ENCODE measurements at places on chromosomes 5 and 9.

DNA sequence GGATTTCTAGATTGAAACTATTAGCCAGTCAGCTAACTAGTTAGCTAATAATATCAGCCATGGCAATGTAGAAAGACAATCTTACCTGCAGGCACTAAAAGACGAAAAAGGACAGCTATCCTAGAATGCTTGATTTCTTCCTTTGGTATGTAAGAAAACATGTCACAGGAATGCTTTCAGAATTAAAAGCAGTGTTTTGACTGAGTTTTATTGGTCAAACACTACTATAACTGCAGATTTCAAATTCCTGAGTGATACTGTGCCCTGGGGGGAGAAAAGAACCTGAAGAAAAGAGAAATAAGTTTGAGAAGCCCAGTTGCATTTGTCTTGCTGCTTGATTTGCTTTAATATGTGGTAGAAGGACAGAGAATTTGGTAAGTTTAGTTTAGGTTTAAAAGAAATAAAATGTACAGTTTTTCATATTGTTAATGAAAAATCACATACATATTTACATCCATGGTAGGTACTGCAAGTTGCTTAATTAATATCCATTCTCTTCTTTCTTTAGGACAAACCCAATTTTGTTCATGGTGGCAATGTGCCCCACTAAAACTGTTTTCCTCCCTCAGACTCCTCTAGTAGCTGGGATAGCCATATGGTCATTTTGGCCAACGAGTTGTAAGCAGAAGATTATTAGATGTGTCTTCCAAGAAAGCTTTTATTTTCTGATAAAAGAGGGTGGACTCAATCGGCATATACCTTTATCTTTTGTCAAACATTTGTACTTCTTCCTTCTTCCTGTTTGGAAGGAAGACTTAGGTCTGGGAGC is 4.3 kb upstream of the FAM169A start:
- DNase-seq = no peak

DNA sequence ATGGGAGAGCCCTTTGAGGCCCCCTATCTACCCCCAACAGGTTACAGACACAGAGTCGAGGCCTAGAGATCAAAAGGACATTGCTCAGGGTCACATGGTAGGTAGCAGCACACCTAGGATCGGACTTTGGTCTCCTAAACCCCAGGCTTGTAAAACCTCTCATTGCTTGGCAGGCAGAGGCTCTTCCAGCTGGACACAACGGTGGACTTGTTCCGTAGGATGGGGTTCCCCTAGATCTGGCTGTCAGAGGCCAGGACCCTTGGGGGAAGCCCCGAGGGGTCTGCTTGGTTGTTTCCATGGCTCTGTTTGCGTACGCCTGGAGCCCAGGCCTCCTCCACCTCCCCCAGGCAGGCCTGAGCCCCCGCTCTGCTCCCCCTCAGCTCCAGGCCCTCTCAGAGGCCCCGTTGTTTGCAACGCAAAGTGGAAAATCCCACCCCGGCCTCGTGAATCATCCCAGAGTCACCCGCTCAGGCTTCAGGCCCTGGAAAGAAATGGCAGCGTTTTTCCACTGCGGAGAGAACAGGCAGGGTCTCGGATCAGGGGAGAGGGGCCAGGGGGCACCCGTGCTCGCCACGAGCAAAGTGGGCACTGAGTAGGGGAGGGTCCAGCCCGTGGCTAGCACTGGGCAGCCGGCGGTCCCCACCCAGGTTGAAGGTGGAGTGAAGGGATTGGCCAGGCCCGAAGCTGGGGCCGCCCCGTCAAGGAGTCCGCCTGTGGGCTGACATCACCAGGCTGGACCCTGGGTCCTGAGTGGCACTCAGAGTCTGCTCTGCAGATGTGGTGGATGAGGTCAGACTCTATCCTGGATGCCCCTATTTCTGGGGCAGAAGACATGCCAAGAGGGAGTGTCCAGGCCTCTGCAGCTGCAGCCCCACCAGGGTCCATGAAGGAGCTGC is 19.8 kb downstream of the COL27A1 start:
- no peak for DNase-seq

DNA sequence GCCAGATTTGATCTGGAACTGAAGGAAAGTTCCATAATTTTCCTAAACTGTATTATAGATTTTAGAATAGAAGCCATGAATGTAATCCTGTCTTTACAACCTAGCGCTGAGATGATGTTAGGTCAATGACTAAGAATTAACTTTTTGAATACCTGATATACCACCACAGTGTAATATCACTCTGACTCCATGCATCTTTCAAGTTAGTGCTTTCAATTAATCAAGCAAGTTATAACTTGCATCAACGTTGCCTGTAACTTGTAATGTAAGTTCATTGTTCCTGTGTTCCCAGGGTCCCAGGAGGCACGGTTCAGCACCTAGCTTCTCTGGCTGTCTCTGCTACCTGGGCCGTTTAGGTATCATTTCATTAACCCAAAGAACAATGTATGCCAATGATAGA is 139.3 kb downstream of the CSNK1G3 start:
- DNase-seq = no peak

GRCh38 chr5:180208435-180209081 is 453 bp downstream of the RASGEF1C start:
- no peak for DNase-seq

DNA sequence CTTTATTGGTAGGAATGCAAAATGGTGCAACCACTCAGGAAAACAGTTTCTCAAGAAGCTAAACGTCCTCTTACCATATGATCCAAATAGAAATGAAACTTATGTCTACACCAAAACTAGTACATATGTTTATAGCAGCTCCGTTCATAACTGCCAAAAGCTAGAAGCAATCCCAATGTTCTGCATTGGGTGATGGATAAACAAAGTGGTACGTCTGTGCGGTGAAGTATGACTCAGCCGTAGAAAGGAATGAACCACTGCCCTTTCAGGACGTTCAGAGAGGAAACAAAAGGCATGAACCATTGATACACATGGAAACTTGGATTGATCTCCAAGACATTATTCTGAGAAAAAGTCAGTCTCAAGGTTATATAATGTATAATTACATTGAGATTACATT is 27.6 kb downstream of the HNRNPH1 start:
- no peak for DNase-seq

DNA sequence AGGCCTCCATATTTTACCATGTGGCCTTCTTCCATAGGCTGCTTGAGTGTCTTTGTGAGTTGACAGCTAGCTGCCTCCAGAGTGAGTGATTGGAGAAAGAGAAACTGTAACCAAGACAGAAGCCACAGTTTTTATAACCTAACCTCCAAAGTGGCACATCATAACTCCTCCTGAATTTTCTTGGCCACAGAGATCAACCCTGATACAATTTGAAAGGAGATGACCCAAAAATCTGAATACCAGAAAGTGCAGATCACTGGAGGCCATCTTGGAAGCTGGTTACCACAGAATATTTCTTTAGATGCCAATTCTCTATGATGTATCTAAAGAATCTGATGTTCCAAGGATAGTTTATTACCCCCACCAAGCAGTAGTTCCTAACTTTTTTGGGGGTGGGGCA is 254.3 kb upstream of the PDE4D start:
- no peak for DNase-seq

DNA sequence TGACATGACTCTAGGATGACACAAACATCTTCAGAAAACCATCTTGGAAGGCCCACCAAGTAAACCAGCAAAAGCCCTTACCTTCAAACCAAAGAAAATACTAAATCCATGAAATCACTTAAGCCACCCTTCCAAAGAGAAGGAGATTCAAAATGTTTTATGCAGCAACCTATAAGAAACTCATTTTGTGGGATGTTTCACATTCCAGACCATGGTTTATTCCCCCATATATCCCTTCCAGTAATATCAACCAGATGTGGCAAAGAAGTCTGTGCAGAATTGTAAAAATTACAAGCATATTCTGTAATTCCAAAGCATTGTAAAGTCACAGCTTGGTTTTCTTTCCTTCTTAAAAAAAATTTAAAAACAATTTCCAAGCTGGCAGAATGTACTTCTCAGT is 117.4 kb downstream of the SLIT3 start:
- no peak for DNase-seq

- DNase-seq = no peak
Observed at GRCh38 chr5:116145416-116145815, 60.6 kb downstream of the COMMD10 start.

- DNase-seq = no peak
Observed at GRCh38 chr9:131273856-131274673, 2.2 kb downstream of the FAM78A start.

GRCh38 chr5:113804943-113805342 is 291.4 kb downstream of the YTHDC2 start:
- no peak for DNase-seq

DNA sequence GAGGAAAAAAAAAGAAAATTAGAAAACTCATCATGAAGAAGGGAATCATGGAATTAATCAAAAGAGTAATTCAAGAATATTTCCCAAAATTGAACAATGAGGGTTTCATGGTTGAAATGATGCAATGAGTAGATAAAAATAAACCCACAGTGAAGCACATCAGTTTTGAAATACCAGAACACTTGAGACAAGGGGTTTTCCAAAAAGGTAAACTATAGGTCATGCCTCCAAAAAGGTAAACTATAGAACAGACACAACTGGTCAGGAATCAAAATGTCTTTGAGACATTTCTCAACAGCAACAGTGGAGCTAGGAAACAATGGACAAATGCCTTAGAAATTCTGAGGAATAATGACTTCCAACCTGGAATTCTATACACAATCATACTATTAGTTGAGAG is 60.2 kb upstream of the PCSK5 start:
- no peak for DNase-seq

GRCh38 chr9:124384846-124385245 is 30.4 kb downstream of the PSMB7 start:
- DNase-seq = no peak

- DNase-seq = no peak
Observed at GRCh38 chr5:65739162-65739561, 17.2 kb downstream of the NLN start.

- no peak for DNase-seq
Observed at GRCh38 chr5:121399879-121400278, 451.8 kb upstream of the FTMT start.

- DNase-seq = no peak
Observed at GRCh38 chr5:167982-168660, 23.2 kb upstream of the LRRC14B start.

DNA sequence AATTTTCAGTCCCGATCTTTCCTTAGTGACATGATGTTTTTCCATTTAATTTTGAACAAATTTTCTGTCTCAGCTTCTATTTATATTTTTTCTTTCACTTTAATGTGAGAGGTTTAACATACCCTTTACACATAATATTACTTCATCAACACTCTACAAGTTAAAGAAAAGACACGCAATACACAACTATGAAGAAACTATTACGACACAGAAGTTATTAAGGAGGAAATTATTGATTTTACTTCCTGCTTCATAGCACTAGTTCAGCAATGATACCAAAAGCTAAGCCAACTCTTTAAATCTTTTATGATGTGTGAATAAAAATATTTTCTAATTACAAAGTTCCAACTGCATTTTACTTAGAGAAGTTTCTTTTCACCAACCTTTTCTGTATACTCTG is 432.3 kb upstream of the DAB2 start:
- no peak for DNase-seq

DNA sequence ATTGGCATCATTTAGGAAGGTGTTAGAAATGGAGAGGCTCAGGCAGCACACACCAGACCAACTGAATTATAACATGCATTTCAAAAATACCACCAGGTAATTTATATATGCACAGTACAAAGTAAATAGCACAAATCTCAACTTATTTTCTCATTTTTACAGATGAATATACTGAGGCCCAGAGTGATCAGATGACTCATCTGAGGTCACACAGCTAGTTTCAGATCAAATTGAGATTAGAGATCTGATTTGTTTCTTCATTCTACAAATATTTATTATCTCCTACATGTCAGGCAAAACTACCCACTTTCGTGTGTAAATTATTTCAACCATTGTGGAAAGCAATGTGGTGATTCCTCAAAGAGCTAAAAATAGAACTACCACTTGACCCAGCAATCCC is 507.1 kb downstream of the TLE4 start:
- no peak for DNase-seq

- DNase-seq = no peak
Observed at GRCh38 chr5:104199771-104200170, 637.2 kb upstream of the NUDT12 start.

GRCh38 chr9:118305331-118305730 is 601.1 kb downstream of the TLR4 start:
- DNase-seq = no peak

DNA sequence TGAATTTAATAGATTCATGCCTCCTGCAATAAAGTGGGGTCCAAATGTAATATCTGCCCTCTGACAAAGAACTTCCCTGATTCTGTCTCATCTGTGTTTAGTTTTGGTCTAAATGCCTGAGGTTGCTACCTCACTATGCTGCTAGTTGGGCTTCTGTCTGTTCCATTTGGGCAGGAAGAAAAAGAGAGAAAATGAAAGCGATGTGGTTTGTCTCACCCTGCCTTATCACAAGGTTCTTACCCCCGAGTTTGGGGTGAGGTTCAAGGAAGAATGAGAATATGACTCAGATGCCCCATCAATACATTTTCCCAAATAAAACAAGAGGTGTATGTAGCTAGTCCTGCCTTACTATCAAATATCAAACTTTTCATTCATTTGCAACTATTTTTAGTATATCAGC is 132.1 kb upstream of the MTAP start:
- no peak for DNase-seq

DNA sequence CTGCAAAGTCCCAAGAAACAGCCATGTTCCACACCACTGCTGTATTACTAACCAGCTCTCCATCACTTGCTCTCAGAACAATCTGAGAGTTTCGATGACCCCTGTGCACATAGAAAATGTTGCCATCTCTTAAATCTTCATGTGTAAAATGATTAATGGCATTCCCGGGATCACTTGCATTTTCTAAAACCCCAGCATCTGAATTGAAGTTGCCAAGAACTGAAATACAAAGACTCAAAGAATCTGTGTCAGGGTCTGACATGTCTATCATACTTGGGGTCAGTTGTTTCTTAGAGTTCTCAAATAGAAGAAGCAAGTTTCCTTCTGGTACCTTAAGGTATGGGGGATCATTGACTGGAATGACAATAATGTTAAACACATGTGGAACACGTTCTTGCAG is 115.1 kb downstream of the ESM1 start:
- no peak for DNase-seq

DNA sequence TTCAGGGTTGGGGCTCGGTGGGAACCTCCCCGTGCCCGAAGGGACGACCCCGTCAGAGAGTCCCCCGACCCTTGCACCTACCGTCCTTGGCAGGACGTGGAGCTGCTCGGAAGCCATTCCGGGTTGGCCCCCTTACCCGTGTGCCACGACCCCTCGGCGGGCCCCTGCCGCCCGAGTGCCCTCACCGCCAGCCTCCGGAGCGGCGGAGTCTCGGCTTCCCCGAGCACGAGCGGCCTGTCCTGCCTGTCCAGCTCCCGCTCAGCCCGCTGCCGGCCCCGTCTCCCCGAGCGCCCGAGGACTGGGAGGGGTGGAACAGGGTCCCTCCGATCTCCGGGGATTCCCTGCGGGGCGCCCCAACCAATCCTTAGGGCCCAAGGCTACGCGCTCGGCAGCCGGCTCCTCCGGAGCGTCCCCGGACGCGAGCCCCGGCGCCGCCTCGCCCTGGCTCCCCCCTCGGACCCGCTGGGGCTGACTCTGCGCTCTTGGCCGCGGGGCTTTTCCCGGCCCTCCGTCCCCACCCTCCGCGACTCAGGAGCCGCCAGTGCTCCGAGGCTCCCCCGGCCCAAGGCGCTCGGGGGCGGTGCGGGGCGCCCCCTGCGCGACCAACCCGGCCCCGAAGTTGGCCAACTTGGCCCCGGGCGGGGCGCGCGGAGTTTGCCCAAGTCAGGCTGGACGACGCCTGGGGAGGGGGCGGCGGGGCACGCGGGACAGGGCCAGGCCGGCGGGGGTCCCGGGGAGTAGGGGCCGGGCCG is 654 bp downstream of the ADAMTS2 start:
- no peak for DNase-seq

Measured in T-helper 9 cell (primary cell).